CD4-positive, alpha-beta T cell treated with Interleukin-21 for 1 hour (primary cell): ENCODE measurements at places on chromosomes 7 and 10.

- DNase-seq = no peak
These were observed 148.9 kb downstream of the ITGA8 start for GRCh38 chr10:15570738-15571339.

DNA sequence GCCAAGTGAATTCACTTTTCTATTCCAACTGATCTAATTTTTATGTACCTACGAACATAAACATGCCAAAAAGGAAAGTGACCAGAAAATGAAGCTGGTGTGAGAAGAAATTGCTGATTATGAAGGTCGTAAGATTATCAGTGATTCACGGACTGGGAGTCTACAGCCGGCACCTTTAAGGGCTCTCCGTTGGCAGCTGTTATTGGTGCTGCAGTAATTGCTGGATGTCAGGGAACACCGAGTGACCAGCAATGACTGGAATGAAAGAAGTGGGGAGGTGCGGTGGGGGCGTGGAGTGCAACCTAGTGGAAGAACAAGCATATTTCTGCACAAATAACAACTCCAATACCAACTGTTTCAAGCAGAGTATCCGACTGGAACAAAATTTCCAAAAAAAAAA lies 109.8 kb upstream of the TARP start:
- no peak for DNase-seq

DNA sequence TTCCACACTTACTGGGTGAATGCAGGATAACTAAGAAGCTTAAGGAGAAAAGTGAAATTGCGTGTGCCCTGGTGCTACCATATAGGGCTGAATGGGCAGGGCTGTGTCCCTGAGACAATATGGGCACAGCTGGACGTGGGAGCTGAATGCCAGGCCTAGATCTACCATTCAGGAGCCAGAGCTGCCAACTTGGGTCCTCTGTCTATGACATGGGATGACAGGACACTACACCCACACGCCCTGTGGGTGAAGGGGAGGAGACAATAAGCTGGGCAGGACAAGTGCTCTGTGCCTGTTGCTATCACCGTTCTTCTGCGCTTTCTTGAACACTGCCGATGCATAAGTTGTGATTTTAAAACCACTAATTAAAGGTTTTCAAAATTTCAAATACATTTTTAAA lies 293.9 kb downstream of the TNS3 start:
- no peak for DNase-seq

DNA sequence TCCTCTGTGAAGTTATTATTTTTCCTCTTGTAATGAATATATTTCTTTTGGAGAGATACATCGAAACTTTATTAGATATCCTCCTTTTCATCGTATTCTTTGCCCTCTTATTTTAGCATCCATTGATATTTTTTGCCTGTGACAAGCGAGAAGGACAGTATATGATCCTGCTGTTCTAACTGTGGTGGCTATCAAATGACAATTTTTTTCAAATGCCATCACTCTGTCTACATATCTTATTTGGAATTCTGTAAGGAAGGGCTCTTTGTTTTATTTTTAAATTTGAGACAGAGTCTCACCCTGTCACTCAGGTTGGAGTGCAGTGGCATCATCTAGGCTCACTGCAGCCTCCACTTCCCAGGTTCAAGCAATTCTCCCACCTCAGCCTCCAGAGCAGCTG lies 128.5 kb downstream of the LYZL1 start:
- no peak for DNase-seq

DNA sequence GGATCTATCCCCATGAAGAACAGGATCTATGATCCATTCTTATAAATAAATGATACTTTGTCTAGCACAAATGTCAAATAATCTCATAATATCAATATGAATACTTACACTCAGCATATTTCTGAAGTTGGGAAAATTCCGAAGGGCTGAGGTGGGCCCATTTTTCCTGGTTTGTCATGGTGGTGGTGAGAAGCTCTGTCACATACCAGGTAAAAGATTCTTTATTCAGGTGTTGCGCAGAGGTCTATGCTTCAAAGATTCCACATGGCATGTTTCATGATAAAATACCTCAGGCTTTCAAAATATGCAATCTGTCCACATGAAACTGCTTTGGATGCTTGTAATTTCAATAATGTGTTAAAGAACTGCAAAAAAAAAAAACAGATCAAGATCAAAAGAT lies 61.5 kb downstream of the DGKB start:
- no peak for DNase-seq

GRCh38 chr7:108985037-108985436 lies 415.4 kb downstream of the DNAJB9 start:
- DNase-seq = no peak

- DNase-seq = no peak
These were observed 10.8 kb downstream of the MYL10 start for GRCh38 chr7:101618207-101618839.

DNA sequence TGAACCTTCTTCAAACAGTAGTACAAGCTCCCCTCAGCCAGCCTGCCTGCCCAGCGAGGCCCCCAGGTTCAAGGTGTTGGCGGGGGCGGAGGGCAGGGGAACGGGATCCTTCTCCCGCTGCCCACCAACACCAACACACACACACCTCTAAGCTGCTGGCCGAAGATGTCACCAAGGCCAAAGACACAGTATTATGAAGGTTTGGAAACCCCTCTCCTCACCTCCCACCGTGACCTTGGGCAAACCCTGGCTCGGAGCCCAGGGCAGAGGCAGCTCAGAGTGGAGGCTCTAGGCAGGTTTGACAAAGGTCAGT lies 49.4 kb upstream of the GTF2IRD1 start:
- no peak for DNase-seq

DNA sequence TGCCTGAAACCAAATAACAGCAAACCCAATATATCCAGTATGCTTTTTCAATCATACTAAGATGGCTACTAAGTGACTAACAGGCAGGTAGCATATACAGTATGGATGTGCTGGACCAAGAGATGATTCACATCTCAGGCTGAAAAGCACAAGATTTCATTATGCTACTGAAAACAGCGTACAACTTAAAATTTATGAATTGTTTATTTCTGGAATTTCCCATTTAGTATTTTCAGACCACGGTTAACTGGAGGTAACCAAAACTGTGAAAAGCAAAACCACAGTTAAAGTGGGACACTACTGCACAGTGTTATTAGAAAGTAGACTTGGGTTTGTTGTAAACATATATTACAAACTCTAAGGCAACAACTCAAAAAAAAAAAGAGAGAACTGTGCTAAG lies 91.5 kb downstream of the KMT2C start:
- DNase-seq = no peak

DNA sequence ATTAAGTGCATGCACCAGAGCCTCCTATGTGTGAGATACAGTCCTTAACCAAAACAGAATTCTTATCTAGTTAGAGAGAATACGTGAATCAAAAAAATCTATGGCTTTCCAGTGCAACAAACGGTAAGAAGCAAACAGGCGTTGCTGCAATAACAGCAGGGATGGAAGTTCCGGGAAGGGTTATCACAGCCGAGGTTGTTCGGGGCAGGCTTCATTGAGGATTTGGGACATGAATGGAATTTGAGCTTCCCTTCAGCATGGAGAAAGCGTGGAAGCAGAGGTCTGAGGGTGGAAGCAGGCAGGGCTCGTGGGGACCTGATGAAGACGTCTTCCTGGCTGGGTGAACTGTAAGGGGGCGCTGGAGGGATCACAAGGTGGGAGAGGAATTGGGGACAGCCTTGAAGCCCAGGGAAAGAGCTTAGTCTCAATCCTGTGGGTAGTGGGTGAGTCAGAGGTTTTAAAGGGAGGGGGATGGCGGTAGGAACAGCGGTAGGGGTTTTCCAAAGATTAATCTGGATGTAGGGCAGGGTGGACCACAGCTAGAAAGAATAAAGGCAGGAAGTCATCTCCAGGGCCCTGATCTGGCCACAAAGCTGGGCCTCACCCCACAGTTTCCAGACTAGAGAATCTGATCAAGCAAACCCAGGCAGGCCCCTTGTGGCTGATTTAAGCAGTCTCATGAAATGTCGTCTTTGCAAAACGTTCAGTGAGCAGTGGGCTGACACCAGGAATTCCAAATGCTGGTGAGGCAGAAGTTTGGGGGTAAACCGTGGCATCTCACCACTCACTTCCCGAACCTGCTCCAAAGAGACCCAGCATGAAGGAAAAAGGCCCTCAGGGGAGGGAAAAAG lies 65.1 kb downstream of the CALML3 start:
- DNase-seq = peak; percentile 5

DNA sequence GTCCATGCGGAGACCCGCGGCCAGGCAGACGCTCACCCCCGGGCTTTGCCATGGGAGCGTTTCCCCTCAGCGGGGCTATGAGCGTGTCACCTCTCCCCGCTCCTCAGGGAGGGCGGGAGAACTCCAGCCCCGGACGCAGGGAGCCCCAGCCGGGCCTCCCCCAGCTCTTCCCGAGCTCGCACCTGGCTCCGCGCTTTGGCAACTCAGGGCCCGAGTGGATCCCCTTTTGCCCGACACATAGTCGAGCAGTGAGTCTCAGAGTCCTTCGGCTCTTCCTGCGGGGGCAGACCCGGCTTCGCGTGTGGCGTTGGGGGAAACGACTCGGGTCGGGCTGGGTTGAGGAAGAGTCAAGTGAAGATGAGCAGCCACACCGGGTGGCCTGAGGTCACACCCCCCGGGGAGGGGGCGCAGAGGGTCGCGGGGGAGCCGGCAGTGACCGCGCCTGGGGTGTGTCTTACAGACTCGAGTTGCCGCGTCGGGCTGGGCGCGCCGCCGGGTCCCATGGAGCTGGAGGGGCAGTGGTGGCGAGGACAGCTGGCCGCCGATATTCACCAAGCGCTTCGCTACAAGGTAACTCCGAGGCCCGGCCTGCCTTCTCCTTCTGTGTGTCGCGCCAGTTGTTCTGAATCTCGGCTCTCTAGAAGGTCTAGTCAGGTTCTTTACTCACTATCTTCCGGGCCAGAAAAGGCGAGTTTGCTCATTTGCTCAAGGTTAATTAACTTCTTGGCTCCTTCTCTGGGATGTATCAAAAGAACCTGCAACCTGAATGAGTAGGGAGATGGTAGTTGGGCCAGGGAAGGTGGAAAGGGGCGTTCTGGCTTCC lies 721 bp downstream of the CCNJ start:
- DNase-seq = peak; percentile 31

GRCh38 chr7:128437426-128438332 lies 18.0 kb upstream of the HILPDA start:
- DNase-seq = no peak

- DNase-seq = peak; percentile 54
These were observed 87.9 kb downstream of the RNF216 start for GRCh38 chr7:5693529-5693928.

DNA sequence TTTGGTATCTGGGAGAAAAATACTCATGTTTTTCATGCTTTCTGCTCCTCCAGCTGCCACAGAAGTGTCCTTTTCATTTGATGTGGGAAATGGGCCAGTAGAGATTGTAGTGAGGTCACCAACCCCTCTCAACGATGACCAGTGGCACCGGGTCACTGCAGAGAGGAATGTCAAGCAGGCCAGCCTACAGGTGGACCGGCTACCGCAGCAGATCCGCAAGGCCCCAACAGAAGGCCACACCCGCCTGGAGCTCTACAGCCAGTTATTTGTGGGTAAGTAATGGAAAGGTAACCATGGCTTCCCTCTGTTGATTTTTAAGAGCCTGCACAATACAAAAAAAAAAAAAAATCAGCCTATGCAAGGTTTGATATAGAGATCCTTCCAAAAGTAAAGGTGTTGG lies 443.1 kb upstream of the C7orf33 start:
- DNase-seq = no peak

GRCh38 chr10:103890194-103890658 lies 27.8 kb downstream of the STN1 start:
- DNase-seq = no peak

DNA sequence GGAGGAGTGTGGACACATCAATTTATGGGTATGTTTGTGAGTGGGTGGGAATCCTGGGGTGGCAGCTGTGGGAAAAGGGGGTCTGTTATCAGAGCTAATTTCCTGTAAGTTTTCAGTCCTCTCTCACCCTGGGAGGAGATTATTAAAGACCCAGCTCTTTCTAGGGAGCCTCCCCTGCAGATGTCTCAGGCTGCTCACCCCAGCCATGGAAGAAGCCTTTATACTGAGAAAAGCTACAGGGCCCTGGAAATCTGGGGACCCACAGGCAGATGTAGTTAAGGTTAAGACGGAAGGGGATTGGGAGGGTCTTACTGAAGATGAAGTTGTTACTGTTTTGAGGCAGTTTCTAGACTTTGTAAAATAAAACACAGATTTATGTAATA lies 4.6 kb downstream of the ZNF680 start:
- DNase-seq = no peak

GRCh38 chr7:106818736-106819135 lies 46.3 kb upstream of the PIK3CG start:
- no peak for DNase-seq

DNA sequence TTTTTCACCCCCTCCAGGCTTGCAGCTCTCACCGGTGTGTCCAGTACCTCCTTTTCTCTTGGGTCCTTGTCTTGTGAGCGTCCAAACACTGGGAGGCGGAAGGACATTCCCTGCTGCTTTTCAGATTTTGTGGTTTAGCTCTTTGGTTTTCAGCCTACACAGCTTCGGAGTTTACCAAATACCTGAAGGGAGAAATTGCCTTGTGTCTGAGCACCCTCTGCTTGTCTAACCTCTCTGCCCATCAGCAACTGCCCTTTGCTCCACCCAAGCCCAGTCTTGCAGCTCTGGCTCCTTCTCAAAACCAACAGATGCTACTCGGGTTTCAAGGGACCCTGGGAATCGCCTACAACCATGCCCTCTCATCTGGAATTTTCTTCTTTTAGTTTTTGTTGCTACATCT lies 519.1 kb upstream of the IGFBP3 start:
- no peak for DNase-seq

DNA sequence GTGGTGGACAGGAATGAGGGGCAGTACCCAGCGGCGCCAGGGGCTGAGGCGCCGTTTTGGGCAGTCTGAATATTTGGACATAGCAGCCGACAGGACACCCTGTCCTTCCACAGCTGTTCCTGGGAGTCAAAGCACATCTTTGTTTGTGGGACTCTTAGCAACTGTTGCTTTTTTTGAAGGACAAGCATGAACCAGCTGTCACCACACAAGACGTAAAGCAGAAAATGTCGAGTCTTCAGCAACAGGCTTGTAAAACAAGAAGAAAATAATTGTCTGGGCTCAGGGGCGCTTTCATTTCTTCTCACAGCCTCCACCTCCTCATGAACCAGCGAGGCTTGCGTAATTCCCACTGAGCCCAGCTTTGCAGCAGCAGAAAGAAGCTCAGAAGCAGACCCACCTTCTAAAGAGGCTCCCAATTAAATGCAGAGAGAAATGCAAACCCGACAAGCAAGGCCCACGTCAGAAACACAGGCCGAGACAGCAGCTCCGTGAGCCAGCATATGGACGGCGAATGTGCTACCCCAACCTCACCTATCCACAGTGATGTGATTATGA lies 68.9 kb upstream of the DNAAF5 start:
- DNase-seq = no peak

- peak; percentile 70 for DNase-seq
These were observed 3.8 kb upstream of the GTF2IRD1 start for GRCh38 chr7:74449809-74450397.

DNA sequence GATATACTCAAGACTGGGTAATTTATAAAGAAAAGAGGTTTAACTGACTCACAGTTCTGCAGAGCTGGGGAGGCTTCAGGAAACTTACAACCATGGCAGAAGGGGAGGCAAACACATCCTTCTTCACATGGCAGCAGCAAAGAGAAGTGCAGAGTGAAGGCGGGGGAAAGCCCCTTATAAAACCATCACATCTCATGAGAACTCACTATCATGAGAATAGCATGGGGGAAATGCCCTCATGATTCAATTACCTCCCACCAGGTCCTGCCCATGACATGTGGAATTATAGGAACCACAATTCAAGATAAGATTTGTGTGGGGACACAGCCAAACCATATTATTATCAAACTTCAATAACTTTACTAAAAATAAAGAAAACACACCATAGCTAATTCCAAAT lies 30.4 kb upstream of the JAZF1 start:
- no peak for DNase-seq

- DNase-seq = no peak
These were observed 140.4 kb downstream of the ELFN1 start for GRCh38 chr7:1810521-1810920.

- DNase-seq = no peak
These were observed 106.8 kb downstream of the ZMYND11 start for GRCh38 chr10:241966-242643.
